ENCODE measurements at places on chromosomes 5 and 9.

DNA sequence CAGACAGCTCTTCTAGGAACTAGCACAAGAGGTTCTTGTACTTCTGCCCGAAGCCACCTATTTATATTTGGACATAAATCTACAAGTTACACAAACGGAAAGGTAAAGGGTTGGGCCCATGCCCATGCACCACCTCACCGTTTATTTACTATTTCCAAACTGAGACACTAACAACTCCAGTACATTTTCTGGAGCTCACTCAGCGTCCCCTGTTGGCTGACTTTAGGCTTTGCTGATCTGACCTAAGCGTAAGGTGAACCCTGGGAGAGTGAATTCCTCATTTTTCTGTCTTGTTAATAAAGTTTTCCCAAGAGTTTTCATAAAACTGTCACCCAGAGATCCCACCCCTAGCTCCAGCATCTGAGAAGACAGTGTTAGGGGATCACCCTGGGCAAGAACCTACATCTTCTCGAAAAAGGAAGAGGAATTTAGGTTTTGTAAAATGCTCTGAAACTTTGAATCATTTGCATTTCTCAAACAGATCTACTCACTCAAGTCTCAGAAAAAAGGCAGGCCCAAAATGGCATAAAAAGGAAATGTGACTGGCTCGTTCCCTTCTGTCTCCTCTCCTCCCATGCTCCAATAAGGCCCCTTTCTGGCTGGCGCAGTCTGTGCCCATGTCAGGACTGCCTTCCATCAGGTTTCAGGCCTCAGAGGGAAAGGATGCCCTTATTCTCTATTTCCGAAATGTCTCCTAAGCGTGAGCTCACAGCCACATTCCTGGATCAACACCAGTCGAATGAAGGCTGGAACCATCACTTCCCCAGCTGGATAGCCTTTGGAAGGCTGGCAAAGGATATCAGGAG lies 201.3 kb downstream of the FANCC start:
- no peak for DNase-seq
- H3K27me3 ChIP-seq, result no peaks in the 10 kb centered on the region
- no peak overlapping the region for H3K4me3 ChIP-seq

GRCh38 chr5:104344809-104345208 lies 782.2 kb upstream of the NUDT12 start:
- H3K4me1 ChIP-seq, result no peaks in the 10 kb centered on the region
- DNase-seq, result no peak
- H3K27ac ChIP-seq, result no peak overlapping the region
- no peak overlapping the region for H3K4me3 ChIP-seq
- no peaks in the 10 kb centered on the region for H3K27me3 ChIP-seq
- H3K36me3 ChIP-seq, result no peaks in the 10 kb centered on the region

GRCh38 chr5:168899673-168900072 lies 320.5 kb upstream of the PANK3 start:
- no peaks in the 10 kb centered on the region for H3K4me1 ChIP-seq
- H3K27ac ChIP-seq, result no peak overlapping the region
- H3K36me3 ChIP-seq, result no peaks in the 10 kb centered on the region
- no peak overlapping the region for H3K4me3 ChIP-seq

DNA sequence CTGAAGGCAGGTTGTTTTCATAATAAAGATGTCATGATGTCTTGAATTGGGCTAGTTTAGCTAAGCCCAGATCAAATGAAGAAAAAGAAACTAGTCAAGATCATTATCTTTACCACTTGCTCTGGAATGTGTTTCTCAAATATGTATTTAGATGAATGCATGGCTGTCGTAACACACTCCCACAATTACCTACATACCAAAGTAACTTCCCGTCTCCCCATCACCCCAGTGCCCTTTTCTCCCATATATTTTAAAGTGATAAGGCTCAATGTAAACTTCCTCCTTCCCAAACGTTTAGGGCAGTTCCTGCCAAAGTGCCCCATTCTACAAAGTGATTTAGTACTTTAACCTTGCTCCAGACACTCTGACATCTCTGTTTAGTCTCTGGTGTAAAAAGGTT lies 61.4 kb downstream of the SLC1A3 start:
- H3K4me1 ChIP-seq, result no peaks in the 10 kb centered on the region
- H3K4me3 ChIP-seq, result no peak overlapping the region
- no peaks in the 10 kb centered on the region for H3K27me3 ChIP-seq
- no peaks in the 10 kb centered on the region for H3K36me3 ChIP-seq
- H3K27ac ChIP-seq, result no peak overlapping the region

- H3K27ac ChIP-seq, result no peak overlapping the region
- no peaks in the 10 kb centered on the region for H3K36me3 ChIP-seq
- no peaks in the 10 kb centered on the region for H3K4me1 ChIP-seq
- H3K27me3 ChIP-seq, result no peaks in the 10 kb centered on the region
Measured at GRCh38 chr5:78806544-78806943, 158.0 kb upstream of the LHFPL2 start.

- H3K27me3 ChIP-seq, result no peaks in the 10 kb centered on the region
- DNase-seq, result peak; percentile 67
Measured at GRCh38 chr5:141303756-141304155, at the start of gene SLC25A2. TSS of gene SLC25A2 (minus strand) at chr5:141304049. CDS start at chr5:141303865, 184 bp downstream.

GRCh38 chr9:97364769-97365490 lies 47.0 kb upstream of the TDRD7 start:
- H3K4me3 ChIP-seq, result no peak overlapping the region
- H3K27me3 ChIP-seq, result no peaks in the 10 kb centered on the region
- H3K27ac ChIP-seq, result no peak overlapping the region
- DNase-seq, result no peak
- peaks cover 4% of the 10 kb centered on the region for H3K36me3 ChIP-seq

- H3K27ac ChIP-seq, result no peak overlapping the region
- H3K27me3 ChIP-seq, result no peaks in the 10 kb centered on the region
- peaks cover 7% of the 10 kb centered on the region for H3K4me1 ChIP-seq
- H3K4me3 ChIP-seq, result no peak overlapping the region
- peak; percentile 50 for DNase-seq
Measured at GRCh38 chr9:87119328-87119881, 172.1 kb upstream of the GAS1 start.

- H3K4me1 ChIP-seq, result peaks cover 27% of the 10 kb centered on the region
- no peaks in the 10 kb centered on the region for H3K36me3 ChIP-seq
- no peaks in the 10 kb centered on the region for H3K27me3 ChIP-seq
- no peak overlapping the region for H3K4me3 ChIP-seq
Measured at GRCh38 chr5:139701056-139701741, 53.0 kb downstream of the CXXC5 start.

GRCh38 chr5:40367255-40367654 lies 312.5 kb upstream of the PTGER4 start:
- H3K4me3 ChIP-seq, result no peak overlapping the region
- H3K27me3 ChIP-seq, result no peaks in the 10 kb centered on the region
- H3K27ac ChIP-seq, result no peak overlapping the region
- H3K36me3 ChIP-seq, result no peaks in the 10 kb centered on the region
- H3K4me1 ChIP-seq, result no peaks in the 10 kb centered on the region

DNA sequence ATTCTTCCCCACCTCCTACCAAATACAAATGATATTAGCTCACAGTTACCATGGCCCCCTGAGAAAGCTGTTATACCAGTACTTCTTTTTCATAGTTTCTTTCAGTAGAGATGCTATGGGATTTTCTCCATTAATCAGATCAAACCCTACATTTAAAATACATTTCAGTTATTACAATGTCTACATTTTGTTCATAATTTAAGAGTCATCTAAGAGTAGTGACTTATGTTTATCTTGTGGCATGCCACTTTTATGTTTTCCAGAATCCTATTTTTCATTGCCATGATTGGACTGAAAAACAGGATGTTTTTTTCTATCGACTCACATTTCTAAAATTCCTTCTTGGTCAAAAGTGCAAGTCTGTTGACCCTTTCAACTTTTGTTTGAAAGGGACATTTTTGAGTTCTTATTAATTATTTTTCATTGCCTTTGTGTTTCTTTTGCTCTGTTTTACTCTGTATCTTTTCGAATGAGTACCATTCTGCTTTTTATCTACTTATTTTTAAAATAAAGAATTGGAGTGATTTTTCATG lies 77.4 kb upstream of the ANXA1 start:
- no peaks in the 10 kb centered on the region for H3K27me3 ChIP-seq
- no peak for DNase-seq
- H3K4me3 ChIP-seq, result no peak overlapping the region
- H3K36me3 ChIP-seq, result no peaks in the 10 kb centered on the region
- H3K27ac ChIP-seq, result no peak overlapping the region
- no peaks in the 10 kb centered on the region for H3K4me1 ChIP-seq

DNA sequence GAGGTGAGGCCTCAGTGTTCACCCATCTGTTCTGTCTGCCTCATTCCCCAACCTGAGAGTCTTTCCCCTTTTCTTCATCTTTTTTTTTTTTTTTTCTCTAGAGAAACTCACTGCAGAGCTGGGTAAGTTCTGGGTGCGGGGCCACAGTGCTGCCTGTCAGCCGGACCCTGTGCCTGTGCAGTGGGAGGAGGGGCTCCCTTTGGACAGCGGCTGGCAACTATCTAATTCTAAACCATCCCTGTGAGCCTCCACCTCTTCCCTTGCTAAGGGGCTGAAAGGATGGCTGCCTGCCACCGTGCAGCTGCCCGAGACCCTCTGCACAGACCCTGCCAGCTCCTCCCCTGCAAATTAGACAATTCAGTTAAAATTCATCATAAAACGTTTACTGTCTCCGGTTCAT lies 14.1 kb downstream of the BTNL9 start:
- no peak overlapping the region for H3K27ac ChIP-seq
- no peak for DNase-seq
- peaks cover 39% of the 10 kb centered on the region for H3K36me3 ChIP-seq
- peaks cover 4% of the 10 kb centered on the region for H3K27me3 ChIP-seq
- peak overlapping the region; percentile 59 for H3K4me3 ChIP-seq

GRCh38 chr9:114282926-114283325 lies 40.0 kb upstream of the ORM1 start:
- H3K4me1 ChIP-seq, result no peaks in the 10 kb centered on the region
- H3K36me3 ChIP-seq, result no peaks in the 10 kb centered on the region

- H3K4me3 ChIP-seq, result no peak overlapping the region
- DNase-seq, result no peak
- no peaks in the 10 kb centered on the region for H3K27me3 ChIP-seq
- no peaks in the 10 kb centered on the region for H3K36me3 ChIP-seq
- H3K4me1 ChIP-seq, result no peaks in the 10 kb centered on the region
Measured at GRCh38 chr5:163310997-163311396, 126.4 kb upstream of the CCNG1 start.

DNA sequence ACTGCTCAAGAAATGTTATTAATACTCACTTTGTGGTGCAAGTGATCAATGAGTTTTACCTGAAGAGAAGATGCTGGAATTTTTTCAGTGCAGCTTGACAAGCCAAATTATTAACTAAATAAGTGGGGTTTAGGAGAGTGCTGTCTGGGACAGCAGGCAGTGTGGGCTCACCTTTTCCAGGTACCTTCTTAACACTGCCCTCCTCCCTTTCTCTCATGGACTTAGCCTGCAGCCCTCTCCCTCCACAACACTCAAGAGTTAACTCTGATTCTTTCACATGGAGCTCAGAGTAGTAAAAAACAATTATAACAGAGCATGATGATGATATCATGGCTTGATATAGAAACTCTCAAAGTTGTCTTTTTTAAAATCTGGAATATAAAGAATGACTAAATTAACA lies 404.8 kb upstream of the SLC30A5 start:
- no peak for DNase-seq
- H3K36me3 ChIP-seq, result no peaks in the 10 kb centered on the region
- H3K27me3 ChIP-seq, result no peaks in the 10 kb centered on the region
- no peak overlapping the region for H3K4me3 ChIP-seq
- H3K4me1 ChIP-seq, result no peaks in the 10 kb centered on the region

Measured in upper lobe of left lung (tissue), 6 donors.